ENCODE measurements at places on chromosomes 12 and 14.

- no peak for DNase-seq
Observed at GRCh38 chr14:72888636-72889201, 5.2 kb downstream of the DPF3 start.

DNA sequence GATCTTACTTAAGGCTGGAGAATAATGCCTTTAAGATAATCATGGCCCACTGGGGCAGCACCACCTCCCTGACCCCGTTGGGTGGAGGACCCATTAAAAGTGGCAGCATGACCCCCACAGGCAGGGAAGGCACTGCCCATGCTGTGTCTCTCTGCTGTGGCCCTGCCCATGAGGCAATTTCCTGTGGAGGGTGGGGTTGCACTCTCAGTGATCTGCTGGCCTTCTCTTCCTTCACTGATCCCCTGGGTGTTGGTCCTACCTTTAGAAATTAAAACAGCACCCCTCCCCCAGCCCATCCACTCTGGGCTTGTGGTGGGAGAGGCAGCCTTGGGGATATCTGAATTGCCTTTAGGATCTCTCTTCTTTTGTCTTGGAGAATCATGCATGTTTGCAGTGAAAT, 17.3 kb downstream of the KLRK1 start:
- DNase-seq = no peak

- no peak for DNase-seq
Observed at GRCh38 chr14:77542421-77543239, 44.0 kb upstream of the ISM2 start.

GRCh38 chr12:106926657-106927056, 29.1 kb upstream of the TMEM263 start:
- no peak for DNase-seq

DNA sequence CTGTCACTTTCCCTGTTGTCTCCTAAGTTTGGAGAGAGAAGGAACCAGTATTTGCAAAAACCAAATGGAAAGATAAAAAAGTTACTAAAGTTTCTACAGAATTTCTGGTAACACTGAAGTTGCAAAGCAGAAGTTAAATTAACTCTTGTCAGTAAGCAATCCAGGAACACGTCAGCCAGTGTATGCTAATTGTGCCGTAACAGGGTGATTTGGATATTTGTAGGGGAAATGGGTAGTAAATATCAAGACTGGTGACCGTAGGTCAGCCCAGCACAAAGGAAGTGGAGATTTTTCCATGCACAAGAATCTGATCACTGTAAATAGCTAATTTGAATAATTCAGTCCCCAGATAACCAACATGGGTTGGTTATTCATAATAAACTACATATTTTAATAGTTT, 2.3 kb downstream of the CDKN1B start:
- DNase-seq = no peak

DNA sequence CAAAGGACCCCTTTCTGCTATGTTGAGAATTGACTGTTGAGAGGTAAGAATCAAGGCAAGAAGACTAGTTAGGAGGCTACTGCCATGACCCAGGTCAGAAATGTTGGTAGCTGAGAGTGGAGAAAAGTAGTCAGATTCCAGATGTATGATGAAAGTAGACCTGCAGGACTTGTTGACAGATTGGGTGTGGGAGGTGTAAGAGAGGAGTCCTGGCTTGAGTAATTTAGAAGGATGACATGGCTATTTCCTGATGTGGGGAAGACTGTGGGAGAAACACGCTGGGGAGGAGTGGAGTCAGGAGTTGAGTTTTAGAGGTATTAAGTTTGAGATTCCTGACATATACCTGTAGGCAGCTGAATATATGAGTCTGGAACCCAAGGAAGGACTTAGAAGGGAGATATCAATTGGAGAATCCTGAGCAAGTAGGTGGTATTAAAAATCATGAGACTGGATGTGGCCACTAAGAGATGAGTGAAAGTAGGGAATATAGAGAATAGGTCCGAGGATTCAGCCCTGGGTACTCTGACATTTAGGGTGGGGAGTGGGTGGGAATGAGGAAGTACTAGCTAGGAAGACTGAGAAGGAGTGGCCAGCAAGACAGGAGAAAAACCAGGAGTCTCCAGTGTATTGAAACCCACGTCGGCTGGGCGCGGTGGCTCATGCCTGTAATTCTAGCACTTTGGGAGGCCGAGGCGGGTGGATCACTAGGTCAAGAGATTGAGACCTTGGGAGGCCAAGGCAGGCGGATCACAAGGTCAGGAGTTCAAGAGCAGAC, 12.6 kb upstream of the DDX47 start:
- DNase-seq = no peak

DNA sequence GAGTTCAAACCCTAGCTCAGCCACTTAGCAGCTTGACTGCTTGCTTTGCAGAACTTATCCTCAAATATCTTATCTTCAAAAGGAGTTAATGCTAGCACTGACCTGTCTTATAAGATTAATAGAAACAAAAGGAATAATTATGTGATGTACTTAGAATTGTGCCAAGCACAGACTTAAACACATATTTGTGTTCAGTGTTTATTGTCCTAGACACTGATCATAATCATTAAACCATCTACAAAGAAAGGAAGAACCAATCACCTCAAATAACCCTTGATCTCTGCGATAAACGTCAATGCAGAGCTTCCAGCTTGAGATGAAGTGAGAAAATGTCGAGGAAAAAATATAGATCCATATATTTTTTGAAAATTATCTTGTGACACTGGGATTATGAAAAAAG, 73.1 kb downstream of the ATXN7L3B start:
- DNase-seq = no peak

DNA sequence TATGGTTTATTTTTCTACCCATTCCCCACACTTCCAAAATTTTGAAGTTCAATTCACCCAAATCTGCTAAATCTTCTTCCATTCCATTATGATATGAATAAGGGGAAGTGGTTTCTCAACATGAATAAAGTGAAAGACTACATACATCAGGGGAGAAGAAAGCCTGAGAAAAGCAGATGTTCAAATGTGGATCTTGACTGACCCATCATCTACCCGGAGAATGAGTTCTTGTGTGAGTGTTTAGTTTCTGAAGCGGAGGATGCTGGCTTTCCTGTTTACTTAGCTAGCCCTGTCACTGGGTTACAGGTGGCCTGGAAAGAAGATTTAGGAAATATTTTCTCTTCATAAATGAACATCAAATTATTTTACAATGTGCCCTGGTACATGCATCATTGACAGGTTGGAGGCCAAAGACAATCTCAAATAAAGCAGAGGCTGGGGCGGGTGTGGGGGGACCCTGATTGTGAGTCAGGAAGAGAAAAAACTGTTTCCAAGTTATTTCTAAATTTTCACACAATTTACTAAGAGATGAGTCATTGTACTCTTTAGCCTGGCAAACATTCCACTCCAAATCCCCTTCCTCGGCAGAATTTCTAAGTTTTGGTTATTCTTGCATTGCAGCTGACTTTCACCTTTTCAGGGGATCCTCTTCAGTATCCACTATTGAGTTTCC, 135.6 kb downstream of the SLC25A21 start:
- DNase-seq = no peak

GRCh38 chr12:32475724-32476123, 76.4 kb downstream of the FGD4 start:
- no peak for DNase-seq

GRCh38 chr14:103448097-103448496, 62.9 kb downstream of the MARK3 start:
- DNase-seq = no peak

- DNase-seq = no peak
Observed at GRCh38 chr12:92436856-92437255, 265.9 kb upstream of the PLEKHG7 start.

DNA sequence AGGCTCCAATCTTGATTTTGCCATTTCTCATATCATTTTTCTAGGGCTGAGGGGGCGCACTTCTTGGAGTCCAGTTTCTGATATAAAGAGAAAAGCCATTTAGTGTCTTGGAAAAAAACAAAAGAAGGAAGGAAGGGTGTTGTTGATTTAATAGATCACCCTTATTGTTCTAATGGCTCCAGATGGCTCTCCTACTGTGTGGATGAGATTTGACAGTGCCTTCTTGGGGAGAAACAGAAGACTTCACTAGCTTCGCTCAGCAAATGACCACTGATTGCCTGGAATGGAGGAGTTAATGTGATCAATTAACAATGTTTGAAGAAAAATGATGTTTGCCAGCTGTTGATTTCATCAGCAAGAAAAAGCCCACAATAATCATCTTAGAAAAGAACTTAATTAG, 216.2 kb downstream of the APAF1 start:
- no peak for DNase-seq

GRCh38 chr12:49895773-49896172, 7.9 kb downstream of the FAIM2 start:
- DNase-seq = no peak

All from NCI-H2171 (cell line).